ENCODE measurements at places on chromosomes 1 and 21.

DNA sequence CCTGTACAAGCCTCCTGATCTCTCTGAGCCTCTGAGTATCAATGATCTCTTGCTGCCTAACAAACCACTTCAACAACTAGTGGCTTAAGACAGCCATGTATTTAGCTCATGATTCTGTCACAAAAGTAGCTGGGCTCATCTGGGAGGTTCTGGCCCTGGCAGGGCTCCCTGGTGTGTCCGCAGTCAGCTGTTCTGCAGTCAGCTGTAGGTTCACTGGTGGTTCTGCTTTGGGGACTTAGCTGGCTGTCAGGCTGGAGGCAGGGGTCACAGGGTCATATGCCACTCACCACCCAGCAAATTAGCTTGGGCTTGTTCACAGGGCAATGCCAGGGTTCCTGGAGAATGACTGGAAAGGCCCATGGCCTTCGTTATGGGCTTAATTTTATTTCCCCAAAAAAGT lies 64.8 kb downstream of the DISP3 start:
- DNase-seq = no peak

- DNase-seq = no peak
Measured at GRCh38 chr1:215277532-215277931, 195.0 kb downstream of the KCNK2 start.

DNA sequence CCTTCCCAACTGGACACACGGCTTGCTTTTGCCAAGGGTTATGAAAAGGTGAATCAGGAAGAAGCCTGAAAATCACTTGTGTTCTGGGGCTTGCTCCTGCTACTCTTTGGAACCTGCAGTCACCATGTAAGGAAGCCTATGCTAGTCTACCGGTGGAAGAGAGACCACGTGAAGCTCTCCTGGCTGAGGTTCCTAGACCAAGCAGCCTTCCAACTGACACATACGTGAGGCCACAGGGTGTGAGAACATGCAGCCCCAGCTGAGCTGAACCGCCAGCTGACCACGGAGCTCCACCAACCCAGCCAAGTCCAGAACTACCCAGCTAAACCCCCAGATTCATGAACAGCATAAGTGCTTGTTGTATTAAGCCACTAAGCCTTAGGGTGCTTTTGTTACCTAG lies 72.8 kb upstream of the KRTAP19-8 start:
- DNase-seq = no peak

- no peak for DNase-seq
Measured at GRCh38 chr1:33321178-33321577, 280 bp upstream of the A3GALT2 start.

- DNase-seq = no peak
Measured at GRCh38 chr1:114203595-114204128, 50.0 kb upstream of the SYT6 start.

DNA sequence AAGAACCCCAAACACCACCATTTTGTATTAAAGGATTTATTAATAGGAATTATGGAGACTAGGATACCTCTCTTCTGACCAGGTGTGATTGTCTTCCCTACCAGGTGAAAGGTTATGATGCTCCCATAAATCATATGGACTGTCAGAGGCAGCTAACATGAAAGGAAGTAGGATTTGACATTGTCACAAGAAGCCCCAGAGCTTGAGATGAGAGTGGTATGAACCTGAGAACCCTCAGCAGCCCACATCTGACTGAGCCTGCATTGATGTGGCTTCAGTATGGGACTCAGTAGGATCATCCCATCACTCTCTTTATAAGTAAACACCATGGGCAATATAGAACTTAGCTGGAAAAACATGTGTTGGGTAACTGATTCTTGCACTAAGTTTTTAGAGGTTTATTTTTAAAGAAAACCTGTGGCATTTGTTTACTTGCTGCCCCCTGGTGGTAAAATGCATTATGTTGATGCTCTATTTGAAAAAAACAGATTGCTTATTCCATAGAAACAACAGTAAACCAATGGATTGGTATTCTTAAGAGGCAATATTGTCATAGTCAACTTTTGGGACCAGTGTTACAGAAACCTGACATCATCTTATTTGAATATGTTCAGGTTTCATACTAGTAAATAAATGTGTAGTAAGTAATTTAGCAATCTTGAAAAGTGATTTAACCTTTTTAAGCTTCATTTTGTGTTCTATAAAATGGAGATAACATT lies 16.6 kb upstream of the CACYBP start:
- peak; percentile 49 for DNase-seq

- no peak for DNase-seq
Measured at GRCh38 chr1:206526064-206526911, 19.0 kb downstream of the RASSF5 start.

GRCh38 chr21:45228171-45228641 lies 59.5 kb downstream of the POFUT2 start:
- DNase-seq = no peak

- no peak for DNase-seq
Measured at GRCh38 chr21:36926989-36927718, 39.3 kb downstream of the HLCS start.

Data from T-helper 1 cell (primary cell).